WERI-Rb-1 (cell line): ENCODE measurements at places on chromosomes 5 and 9.

GRCh38 chr5:179261301-179262125, 83.7 kb downstream of the ADAMTS2 start:
- peak; percentile 79 for DNase-seq

- no peak for DNase-seq
Observed at GRCh38 chr9:129580211-129580915, 40.5 kb downstream of the C9orf50 start.

DNA sequence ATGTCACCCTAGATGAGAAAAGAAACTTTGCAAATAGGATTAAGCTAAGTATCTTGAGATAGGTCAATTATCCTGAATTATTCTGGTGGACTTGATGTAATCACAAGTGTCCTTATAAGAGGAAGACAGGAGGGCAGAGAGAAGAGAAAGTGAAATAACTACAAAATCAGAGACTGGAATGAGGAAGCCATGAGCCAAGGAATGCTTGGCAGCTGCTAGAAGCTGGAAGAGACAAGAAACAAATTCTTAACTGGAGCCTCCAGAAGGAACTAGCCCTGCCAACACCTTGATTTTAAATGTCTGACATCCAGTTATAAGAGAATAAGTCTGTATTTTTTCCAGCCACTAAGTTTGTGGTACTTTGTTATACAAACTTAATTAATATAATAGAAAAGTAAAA, 480.0 kb downstream of the NR2F1-AS1 start:
- no peak for DNase-seq

GRCh38 chr5:77426670-77427069, 65.4 kb downstream of the WDR41 start:
- peak; percentile 71 for DNase-seq

- no peak for DNase-seq
Observed at GRCh38 chr5:168468836-168469235, 17.4 kb upstream of the RARS1 start.

- peak; percentile 21 for DNase-seq
Observed at GRCh38 chr5:90802474-90803317, 244.1 kb downstream of the ADGRV1 start.

DNA sequence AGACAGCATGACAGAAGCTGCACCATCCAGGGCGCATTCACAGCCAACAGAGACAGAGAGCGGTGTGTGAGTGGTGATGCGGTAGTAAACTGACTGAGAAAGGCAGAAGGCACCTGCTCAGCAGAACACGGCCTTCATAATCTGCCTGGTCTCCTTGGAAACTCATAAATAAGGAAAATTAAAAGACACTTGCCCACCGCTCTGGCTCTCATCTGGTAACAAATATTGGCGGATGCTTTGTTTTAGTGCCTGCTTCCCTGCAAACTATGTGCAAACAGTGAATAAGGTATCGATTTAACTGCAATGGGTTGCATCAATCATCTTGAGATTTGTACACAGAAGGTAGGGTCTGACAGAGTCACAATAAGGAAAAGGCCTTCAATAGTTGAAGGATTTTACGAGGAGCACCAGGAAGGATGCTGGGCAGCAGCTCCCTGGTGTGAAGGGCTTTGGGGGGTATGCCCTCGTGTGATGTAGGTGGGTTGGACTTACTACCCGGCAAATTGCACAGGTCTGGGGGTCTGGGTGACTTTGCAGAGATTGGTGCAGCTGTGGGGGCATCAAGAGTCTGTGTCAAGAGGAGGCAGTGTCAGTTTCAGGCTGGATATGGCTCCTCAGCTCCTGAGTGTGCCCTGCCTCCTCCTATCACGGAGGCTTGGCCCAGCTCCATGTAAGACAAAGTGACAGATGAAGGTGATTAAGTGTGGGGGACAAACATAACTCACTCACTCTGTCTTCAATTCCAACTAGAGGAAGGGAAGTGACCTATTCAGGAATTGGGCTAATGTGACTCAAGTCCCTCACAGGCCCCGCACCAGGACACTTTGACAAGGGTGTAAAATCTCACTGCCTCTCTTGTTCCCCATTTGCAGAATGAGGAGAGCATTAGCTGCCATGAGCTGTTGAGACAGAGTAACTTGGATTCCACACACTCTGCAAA, 166.7 kb downstream of the ICE1 start:
- DNase-seq, result peak; percentile 41

- DNase-seq, result no peak
Observed at GRCh38 chr5:98776066-98776705, 2.7 kb downstream of the RGMB start.

DNA sequence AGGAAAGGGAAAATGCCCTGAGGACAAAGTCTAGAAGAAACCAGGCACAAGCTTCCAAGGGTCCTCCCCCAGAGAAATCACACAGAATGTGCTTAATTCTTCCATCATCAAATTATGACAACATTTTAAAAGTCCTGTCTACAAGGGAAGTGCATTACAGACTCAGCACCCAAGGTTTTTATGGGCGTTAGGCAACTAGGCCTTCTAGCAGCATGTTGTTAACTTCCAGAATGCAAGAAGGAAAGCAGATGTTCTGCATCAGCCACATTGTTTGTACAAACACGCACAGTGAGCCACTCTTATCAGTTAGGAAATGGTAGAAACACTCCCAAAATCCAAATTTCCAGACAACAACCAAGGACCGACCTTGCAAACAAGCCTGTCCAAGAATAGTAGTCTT, 26.5 kb downstream of the SMC5 start:
- DNase-seq, result no peak

DNA sequence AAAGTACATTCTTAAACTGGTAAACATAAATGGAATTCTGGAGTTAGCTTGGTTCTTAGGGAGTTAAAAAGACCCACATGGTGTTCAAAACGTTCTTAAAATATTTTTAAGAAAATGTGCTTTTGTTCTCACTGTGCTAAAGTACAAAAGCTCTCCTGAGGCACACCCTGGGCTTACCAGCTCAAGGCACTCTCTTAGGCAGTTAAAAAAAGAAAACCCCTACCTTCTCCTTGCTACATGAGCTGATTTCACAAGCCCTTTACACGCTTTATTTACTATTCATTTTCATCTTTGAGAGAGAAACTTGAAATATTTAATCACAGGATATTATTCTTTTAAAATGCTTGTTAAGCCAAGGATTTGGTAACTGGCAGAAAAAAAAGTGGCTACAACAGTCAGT, 723.3 kb upstream of the GRAMD2B start:
- DNase-seq, result no peak

DNA sequence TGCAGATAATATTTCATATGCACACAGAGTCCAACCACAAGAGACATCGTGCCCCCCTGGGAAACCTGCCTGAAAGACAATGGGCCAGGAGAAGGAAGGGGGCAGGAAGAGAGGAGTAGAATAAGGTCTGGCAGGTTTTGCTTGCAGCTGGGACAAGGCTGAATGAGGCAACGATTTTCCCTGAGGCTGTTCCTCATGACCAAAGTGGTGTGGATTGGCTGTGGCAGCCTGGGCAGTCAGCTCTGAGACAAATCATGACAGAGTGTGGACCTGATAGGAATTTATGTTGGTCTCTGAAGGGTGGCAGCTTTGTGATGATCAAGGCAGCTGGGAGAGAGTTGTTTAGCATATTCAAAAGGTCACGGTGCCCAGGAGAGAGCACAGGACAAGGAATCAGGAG, 119.3 kb downstream of the NMUR2 start:
- DNase-seq, result no peak

DNA sequence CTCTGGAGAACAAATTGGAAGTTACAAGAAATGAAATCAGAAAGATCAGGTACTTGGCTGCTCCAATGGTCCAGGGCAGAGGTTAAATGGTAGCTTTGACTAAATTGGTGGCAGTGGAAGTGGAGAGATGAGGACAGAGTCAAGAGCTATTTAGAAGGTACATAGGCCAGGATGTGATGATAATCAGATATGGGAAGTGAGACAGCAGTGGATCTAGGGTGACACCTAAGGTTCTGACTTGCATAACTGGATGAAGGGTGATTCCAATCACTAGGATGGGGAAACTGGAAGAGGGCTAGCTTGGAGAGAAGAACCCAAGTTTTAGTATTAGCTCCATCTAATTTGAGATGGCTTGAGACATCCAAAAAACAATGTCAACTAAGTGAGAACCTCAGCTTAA, 24.0 kb upstream of the NDUFB6 start:
- DNase-seq, result no peak

- no peak for DNase-seq
Observed at GRCh38 chr5:132510076-132510475, 19.5 kb upstream of the IRF1 start.

GRCh38 chr9:5402217-5402616, 35.5 kb downstream of the PLGRKT start:
- DNase-seq, result no peak

- no peak for DNase-seq
Observed at GRCh38 chr9:20015427-20015931, 226.6 kb upstream of the SLC24A2 start.

DNA sequence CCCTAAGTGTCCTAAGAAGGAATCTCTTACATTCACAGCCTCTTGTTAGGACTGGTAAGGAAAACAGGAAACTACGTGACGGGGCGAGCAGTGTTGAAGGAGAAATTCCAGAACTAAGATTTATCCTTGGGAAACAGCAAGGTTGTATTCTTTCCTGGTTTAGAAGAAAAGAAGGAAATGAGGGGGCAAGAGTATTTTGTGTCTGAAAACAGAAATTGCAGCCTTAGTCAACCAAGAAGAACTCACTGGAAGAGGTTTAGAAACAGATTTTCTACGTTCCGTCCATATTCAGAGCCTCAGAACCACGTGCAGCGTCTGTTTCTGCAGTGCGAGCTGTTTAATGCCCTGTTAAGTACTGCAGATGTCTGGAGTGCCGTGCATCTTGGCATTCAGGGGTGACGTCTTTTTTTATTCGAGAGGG, 75.2 kb downstream of the GOLPH3 start:
- DNase-seq, result no peak

GRCh38 chr5:143177263-143177983, 226.1 kb downstream of the NR3C1 start:
- DNase-seq, result no peak

GRCh38 chr5:157568720-157569119, 6.9 kb downstream of the ADAM19 start:
- no peak for DNase-seq

- DNase-seq, result no peak
Observed at GRCh38 chr5:42791151-42791550, 20.5 kb downstream of the SELENOP start.

DNA sequence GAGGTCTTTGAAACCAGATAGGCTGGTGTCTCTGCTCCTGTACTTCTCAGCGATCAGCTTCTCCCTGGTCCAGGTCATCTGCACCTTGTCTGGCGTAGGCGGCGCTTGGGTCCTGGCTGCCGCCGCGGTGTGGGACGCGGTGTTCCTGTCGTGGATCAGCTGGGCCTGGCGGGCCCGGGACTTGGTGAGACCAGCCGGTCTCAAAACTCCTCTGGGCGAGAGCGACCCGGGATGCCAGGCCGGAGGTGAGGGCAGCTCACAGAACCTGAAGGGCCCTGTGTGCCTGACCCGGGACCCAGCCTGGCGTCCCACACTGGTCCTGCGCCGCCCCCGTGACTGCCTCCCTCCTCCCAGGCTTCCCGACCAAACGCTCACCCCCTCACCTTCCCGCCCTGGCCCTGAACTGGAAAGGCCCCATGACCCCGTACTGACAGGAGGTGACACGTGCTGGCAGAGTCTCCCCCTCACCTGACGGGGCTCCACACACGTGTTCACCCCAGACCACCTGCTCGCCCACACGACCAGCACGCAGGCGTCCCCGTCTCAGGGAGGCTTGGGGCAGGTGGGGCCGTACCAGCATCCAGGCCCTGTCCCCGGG, 49.0 kb downstream of the NKD2 start:
- no peak for DNase-seq

- DNase-seq, result peak; percentile 13
Observed at GRCh38 chr9:92426501-92427145, 2.4 kb upstream of the OMD start.

DNA sequence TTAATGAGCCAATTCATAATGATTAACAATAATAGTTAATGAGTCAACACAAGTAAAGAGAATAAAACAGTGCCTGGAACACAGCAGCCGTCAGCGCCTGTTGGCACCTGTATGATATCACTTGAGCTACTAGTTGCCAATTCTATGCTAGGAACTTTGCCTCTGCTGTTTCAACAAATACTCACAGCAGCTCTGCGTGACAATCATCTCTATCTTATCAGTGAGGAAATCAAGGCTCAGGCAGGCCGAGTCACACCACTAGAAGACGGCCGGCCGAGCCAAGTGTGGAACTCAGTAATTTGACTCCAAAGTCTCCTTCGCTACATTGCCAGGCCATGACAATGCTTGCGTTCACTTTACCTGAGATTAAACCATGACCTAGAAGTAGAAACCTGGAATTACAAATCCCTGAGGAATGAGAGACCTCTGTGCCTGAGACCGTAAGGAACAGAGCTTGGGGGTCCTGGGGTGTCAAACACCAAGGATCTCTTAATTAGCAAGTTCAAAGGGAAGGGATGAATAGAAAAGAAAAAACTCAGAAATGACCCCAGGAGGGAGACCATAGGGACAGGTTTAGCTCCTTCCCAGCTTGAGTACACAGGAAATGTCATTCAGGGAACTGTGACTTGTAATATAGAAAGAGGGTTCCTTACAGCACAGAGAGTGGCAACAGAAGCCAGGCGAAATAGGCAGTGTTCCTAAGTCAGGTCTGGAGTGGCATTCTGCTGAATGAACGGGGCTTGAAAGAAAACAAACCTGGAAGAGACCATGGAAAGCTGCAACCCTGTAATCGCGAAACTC, 109.1 kb downstream of the SUSD1 start:
- no peak for DNase-seq

GRCh38 chr5:127985811-127986325, 97.7 kb upstream of the SLC12A2 start:
- DNase-seq, result no peak

- DNase-seq, result no peak
Observed at GRCh38 chr5:126846344-126846743, 69.4 kb downstream of the LMNB1 start.

DNA sequence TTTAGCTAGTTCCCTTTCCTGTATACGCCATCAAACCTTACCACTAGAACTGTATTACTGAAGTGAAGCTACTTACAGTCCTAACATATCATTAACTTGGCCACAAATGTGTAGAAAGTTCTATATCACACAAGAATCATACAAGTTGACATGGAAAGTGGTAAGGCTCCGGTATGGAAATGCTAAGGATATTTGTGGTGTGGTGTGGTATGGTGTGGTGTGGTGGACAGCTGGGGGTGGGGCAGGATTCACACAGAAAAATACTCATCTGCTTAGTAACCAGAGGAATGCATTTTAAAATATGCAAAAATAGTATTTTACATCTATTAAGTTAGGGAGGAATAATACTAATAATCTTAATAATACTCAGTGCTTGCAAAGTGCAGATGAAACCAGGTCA, 69.4 kb downstream of the TRPC7 start:
- no peak for DNase-seq

DNA sequence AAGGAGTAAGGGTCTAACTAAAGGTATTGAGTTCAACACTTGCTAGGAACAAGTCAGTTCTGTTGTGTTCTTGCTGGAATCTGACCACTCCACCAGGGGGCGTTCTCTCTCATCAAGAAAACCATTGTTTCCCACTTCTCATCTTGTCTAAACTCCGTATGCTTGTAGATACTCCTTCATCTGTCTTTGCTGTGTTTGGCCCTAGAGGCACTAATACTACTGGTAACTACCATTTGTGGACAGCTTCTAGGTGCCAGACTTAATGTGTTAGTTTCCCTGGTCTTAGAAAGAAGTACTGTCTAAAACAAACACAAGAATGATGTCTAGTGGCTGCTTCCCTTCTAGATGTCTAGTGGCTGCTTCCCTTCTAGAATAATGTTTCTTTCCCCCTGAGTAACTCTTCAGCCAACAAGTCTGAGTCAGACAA, 18.7 kb upstream of the PTPDC1 start:
- DNase-seq, result peak; percentile 86

GRCh38 chr5:72066705-72067107, 40.6 kb upstream of the MAP1B start:
- DNase-seq, result no peak

- DNase-seq, result peak; percentile 82
Observed at GRCh38 chr9:113343732-113344231, 3.7 kb upstream of the WDR31 start.
